AG04449 (cell line): ENCODE measurements at places on chromosomes 6 and 20.

- no peak for DNase-seq
These were observed 105.2 kb upstream of the LRFN2 start for GRCh38 chr6:40692337-40692736.

GRCh38 chr6:10478187-10479040 is 42.7 kb upstream of the GCNT2 start:
- no peak for DNase-seq

- DNase-seq: no peak
These were observed 16.4 kb upstream of the HELZ2 start for GRCh38 chr20:63590218-63591146.

DNA sequence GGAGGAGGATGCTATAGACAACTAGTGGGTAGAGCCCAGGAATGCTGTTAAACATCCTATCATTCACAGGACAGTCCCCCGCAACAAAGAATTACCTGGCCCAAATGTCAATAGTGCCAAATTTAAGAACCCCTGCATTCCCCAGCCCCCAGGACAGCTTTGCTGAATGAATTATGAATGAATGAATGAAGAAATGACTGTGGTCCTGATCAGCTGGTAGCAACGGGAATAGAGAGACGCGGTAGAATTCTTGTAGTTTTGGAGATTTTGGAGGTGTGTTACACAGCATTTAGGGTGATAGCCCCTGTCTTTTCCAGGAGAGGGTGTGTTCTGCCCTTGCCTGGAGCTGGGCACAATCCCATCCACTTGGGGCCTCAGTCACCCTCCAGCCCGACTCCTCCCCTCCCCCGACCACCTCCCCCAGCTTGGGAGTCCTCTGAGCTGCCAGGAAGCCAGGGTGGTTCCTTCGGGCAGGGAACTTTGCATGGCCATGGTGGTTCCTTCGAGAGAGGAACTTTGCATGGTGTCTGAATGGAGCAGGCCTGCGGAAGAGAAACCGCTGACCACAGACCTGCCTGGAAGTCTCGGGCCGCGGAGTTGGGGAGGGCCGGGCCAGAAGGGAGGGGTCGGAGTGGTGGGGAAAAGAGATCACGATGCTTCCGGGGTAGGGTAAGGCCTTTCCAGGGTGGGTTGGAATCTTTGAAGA is 1.0 kb upstream of the HCK start:
- no peak for DNase-seq

DNA sequence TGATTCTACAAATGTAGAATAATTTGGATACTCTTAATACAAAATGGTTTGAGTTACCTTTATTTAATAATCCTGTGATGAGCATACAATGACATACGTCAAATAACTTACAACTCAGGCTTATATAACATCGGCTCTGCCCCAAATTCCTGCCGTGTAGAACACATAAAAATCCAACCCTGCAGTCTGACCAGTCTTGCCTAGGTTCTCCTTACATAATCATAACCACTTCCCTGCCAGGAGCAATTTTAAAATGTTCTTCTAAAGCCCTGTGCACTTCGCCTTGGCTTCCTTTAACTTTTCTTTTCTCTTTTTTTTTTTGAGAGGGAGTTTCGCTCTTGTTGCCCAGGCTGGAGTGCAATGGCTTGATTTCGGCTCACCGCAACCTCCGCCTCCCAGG is 16.2 kb upstream of the IER3 start:
- DNase-seq: no peak

DNA sequence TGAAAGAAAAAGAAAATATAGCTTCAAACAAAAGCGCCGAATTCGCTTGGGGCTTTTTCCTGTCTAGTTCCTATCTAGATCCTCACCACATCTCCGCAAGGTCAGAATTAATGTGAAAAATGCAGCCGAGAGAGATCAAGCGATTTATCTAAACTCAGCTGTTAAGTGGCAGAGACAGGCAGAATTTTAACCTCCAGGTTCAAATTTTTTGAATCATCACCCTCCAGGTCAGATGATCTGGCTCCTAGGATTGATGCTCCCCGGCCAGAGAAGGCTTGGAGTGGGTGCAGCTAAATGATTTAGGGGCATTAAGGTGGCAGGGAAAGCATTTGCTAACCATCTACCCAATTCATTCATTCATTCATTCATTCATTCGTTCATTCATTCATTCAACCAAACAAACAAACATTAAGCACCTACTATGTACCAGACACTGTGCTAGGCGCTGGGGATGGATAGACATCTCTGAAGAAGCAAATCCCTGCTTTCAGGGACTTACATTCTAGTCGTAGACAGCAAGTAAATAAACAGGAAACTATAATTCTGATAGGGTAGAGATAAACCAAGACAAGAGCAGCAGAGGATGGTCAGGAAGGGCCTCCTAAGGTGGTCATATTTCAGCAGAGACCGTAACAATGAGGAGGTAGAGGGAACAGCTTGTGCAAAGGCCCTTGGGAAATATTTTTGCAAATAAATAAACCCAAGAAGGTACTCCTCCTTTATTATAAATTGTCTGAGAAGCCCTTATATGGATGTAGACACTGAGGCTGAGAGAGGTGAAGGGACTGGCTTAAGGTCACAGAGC is 672 bp upstream of the UBE2V1 start:
- DNase-seq: no peak

DNA sequence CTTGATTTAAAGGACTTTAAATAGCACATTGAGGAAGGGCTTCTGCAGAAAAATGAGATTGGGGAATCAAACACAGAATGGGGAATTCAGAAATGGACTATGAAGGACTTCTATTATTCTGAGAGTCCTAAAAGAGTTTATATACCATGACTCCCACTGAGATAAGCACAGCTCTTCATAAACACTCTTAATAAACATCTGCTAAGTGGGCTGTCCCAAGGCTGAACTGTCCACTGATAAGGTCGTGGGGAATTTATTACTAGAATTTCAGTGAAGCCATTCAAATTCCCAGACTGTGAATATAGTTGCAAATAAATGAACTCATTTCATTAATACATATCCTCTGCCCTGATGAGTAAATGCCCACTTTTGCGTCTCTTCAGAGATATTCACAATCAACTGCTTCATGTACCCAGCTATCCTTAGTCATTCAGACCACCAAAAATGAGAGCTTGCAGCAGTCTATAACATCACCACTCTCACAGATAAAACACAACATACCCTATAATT is 468.2 kb upstream of the RUNX2 start:
- no peak for DNase-seq

DNA sequence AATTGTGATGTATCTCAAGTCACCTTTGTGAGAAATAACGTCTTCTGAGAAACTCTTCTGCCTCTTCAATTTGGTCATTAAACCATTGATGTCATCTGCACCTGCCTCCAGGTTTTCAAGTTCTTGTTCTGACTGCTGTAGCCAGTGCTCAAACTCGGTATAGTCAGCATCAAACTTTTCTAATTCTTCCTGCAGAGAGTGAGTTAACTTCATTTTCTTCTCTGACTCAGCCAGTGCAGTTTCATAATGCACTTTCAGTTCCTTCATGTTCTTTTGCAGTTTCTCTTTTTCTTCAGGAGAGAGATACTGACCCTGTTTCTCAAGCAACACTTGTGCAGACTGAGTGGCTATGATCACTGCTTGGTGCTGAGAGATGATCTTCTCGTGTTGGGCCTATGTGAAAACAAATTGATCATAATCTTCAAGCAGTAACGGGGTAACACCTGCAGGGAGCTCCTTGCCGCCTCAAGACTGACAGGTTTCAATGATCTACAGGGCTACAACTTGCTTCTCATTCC is 48.8 kb downstream of the DST start:
- no peak for DNase-seq

- DNase-seq: no peak
These were observed 47.6 kb downstream of the FIG4 start for GRCh38 chr6:109738667-109739066.

DNA sequence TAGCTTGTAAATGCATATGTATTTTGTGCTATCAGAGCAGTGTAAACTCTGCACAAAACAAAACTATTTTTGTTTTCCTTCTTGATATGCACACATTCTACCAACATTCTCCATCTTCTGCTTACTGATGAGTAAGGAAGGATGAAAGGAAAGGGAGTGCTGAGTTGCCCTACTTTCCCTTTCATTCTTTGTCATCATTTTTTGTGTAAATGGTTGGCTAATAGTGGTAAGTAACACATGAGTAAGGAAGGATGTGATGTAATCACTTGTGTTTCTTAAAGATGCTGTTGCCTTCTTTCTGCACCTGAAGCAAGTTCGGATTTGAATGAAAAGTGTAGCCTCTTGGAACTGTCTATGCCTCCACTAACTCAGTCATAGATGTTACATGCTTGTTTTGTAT is 4.6 kb upstream of the REV3L start:
- DNase-seq: no peak

DNA sequence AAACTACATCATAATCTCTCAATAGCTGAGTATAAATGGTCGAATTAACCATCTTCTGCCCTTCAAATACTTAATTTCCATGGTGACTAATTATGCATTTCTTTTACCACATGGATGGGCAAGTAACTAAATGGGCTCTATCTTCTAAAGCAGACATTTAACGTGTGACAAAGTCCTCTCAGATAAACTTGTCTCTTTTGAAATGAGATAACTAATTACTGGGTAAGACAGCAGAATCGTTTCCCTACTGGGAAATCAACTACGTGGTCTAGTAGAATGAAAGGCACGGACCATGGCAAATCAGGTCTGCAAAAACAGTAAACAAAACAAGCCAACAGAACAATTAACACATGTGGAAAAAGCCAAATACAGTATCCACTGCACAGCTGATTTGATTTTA is 137.7 kb downstream of the BACH2 start:
- DNase-seq: no peak

DNA sequence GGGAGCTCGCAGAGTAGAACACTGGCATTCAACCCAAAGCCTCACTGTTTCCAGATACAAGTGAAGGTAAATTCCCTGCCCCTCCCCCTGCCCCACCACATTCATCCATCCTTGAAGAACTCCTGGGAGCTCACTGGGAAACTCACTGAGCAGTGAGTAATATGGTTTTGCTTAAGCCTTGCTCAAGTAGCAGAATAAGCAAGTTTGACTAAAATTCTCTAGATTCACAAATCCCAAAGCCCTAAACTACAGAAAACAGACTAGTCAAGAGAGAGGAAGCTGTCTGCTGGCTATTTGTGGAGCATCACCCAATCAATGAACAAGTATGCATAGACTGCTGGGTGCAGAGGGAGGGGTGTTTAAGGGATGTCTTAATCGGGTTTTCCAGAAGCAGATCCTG is 82.1 kb downstream of the UNC5CL start:
- peak; percentile 47 for DNase-seq

DNA sequence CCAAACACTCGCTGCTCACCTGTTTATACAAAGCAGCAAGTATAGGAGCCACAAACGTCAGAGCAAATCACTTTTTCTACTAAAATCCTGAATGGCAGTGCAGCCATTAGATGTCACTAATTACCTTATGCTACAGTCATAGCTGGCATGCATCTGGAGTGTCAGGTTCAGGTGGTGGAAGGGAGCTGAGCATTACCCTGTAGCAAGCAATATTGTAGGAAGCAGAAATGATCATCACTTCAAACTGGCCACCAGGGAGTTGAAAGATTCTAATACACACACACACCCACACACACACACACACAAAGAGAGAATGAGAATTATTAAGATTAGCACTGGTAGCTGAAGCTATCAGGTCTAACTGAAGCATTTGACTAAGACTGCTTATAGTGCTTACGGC is 75.8 kb downstream of the EFHC1 start:
- no peak for DNase-seq

DNA sequence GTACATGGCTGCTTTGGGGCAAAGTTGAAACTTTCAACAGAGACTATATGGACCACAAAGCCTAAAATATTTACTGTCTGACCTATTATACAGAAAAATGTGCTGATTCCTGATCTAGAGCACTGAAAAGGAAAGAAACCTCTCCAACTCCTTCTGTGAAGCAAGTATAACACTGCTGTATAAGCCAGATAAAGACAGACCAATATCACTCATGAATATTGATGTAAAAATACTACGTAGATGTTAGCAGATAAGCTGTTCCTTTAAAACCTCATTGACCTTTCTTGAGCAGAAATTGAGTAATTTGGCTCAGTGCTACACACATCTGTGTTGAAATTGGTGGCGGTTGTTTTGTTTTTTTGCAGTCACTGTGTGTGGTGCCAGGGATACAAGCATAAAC is 69.9 kb upstream of the HDAC2 start:
- no peak for DNase-seq

GRCh38 chr6:130895516-130895915 is 68.3 kb downstream of the SMLR1 start:
- DNase-seq: no peak

- no peak for DNase-seq
These were observed 303.0 kb downstream of the PAX1 start for GRCh38 chr20:22008456-22008855.

GRCh38 chr6:83169511-83169910 is 23.6 kb downstream of the PGM3 start:
- DNase-seq: no peak

DNA sequence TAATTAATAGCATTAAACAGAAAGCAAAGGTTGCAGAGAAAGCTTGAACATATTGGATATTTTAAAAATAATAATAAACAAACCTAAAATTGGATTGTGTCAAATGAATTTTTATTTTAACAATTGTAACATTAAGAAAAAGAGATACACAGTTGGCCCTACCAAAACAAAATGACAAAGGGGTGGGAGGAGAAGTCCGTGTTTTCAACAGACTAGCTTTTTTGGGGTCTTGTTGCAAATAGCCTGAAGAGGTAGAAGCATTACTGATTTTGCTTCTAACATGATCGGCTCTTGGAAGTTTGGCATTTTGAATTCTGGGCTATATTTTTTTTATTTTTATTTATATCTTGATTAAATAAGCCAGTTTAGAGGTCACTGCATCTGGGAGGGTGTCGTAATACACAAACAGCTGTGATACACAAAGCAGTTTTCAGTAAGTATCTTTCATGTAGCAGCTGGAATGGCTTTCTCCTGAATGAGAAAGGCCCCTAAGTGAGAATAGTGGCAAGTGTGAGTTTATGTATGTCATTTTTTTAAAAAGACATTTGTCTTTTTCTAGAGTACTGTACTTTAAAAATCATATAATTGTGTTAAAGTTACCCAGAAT is 85.5 kb upstream of the ZNF217 start:
- no peak for DNase-seq
